Bone marrow (tissue), 2 donors: ENCODE measurements at places on chromosomes 16 and 17.

GRCh38 chr17:48483471-48484131 lies 47.2 kb downstream of the HOXB1 start:
- no peak for DNase-seq

- no peak for DNase-seq
Observed at GRCh38 chr17:40316571-40317344, 7.8 kb downstream of the RARA start.

DNA sequence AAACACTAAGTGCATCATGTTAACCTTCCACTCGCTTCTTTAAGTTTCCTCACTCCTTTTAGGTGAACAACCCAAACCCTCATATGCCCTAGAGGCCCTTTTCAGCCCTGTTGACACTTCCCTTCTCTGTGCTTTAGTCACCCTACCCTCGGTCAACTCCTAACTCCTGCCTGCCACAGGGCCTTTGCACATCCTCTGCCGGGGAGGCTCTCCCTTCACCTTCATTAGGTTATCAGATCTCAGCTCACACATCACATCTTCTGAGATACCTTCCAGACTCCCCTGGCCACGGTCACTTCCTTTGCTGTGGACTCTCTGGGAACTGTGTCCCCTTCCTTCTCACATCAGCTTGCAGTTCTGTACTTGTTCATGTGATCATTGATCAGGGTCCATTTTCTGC lies 574.4 kb downstream of the MAF start:
- DNase-seq = no peak

DNA sequence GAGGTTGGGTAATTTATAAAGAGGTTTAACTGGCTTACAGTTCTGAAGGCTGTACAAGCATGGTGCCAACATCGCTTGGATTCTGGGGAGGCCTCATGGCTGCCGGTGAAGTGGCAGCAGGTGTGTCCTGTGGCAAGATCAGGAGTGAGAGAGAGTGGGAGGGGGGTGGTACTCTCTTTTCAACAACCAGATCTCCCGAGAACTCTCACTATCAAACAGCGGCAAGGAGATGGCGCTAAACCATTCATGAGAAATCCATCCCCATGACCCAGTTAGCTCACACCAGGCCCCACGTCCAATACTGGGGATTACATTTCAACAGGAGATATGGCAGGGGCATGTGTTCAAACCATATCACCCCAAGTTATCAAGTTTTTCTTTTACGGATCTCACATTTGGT lies 44.0 kb upstream of the CBX4 start:
- no peak for DNase-seq

- DNase-seq = no peak
Observed at GRCh38 chr17:51059781-51060180, 60.9 kb downstream of the SPAG9 start.

- DNase-seq = no peak
Observed at GRCh38 chr16:57266531-57267260, 17.8 kb downstream of the PLLP start.

DNA sequence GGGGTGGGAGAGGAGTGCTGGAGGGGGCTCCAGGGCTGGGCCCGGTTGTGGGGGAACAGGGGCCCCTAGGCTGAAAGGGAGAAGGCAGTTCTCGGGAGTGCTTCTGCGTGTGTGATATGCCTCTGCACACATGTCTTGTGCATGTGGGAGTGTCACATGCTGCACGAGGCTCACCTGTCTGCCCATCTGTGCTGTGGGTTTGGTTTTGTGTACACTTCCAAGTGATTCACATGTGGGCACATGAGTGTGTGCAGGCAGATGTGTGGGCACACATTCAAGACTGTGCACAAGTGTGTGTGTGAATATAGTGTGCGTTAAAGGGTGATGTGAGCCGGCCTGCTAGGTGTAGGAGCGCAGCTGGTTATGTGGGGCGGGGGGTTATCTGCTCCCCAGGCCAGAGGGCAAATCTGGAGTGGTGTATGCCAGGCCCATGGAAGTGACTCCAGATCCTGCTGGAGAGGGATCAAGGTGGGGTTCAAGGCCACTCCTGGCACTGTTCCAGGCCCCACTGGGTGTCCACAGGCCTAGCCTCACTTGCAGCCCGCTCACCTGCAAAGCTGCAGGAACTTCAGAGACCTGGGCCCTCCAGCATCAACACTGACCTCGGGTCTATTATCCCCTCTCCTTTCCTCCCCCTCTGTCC lies 3.8 kb upstream of the BAHCC1 start:
- no peak for DNase-seq

DNA sequence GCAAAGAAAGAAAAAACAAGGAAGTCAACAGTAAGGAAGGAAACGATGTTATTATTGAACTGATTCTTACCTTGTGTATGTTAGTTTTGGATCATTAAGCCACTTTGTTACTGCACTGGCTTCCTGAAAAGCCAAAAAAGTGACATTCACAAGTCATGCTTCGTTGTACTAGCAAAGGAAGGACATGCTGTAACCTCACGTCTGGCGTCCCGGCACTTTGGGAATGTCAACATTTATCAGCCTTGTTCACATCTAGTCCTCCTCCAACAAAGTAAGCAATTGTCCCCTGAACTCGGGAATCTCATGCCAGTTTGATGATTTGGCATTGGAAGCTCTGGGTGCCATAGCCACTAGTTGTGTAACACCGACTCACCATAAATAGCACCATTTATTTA lies 731 bp upstream of the MKS1 start:
- DNase-seq = no peak

DNA sequence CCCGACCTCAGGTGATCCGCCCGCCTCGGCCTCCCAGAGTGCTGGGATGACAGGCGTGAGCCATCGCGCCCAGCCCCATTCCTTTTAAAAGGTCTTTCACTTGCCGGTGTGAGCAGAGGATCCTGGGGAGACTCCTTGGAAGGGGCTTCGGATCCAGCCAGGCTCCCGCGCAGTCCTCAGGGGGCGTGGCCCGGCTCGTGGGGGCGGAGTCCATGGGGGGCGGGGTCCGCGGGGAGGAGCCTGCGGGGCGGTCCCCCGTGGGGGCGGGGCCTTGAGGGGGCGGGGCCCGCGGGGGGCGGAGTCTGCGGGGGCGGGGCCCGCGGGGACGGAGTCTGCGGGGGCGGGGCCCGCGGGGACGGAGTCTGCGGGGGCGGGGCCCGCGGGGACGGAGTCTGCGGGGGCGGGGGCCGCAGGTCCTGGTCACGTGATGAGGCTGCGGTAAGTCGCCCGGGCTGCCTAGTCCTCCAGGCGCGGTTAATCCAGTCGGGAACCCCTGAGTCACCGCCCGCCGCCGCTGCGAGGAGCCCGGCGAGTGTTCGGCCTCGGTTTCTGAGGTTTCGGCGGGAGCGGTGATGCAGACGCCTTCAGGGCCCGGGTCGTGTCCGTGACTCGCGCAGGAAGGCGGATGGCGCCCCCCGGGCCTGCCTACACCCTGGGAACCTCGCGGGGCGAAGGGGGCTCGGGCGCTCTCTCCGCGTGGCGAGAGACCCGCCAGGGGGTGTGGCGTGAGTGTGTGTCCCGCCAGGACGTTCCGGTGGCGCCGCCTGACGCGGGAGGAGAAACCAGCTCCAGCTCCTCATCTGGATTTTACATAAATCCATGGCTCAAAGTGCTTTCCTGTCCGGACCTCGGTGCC lies 23.6 kb upstream of the ABR start:
- DNase-seq = no peak

- no peak for DNase-seq
Observed at GRCh38 chr17:73155410-73156165, 9.2 kb upstream of the SSTR2 start.

DNA sequence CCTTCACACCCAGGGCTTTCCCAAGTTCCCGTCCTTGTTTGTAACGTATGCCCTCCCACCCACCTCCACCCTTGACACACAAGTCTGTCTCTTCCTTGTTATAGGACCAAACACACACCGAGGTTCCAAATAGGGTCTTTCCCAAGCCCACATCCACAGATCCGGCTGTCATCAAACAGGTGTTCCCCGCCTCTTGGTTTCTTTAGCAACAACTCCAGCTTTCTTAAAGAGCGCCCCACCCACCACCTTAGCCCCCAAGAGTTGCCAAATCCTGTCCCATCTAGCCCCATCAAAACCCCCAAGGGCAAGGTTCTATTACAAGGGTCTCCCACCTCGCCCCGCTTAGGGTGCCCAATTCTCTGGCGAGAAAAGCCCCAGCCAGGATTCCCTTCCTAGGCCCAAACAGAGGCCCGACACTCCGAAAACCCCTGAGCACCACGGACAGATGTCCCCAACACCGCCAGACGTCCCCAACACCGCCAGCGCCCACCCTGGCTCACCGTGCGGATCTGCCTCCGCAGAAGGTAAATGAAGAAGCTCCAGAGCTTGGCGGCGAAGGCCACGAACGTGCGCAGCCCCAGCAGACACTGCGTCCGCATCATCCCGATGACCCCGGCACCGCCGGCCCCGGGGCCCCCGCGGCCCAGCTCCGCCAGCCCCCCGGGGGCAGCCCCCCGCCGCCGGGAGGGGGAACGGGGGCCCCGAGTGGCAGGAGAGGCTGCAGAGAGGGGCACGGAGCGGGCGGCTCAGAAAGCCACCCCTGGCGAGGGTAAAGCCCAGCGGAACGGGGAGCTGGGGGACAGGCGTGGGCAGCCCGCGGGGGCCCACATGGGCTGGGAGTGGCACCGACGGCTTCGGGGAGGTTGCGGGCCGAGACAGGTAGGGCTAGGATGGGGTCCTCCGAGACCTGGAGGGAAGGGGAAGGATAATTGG lies 573 bp downstream of the CTDNEP1 start:
- DNase-seq = no peak

DNA sequence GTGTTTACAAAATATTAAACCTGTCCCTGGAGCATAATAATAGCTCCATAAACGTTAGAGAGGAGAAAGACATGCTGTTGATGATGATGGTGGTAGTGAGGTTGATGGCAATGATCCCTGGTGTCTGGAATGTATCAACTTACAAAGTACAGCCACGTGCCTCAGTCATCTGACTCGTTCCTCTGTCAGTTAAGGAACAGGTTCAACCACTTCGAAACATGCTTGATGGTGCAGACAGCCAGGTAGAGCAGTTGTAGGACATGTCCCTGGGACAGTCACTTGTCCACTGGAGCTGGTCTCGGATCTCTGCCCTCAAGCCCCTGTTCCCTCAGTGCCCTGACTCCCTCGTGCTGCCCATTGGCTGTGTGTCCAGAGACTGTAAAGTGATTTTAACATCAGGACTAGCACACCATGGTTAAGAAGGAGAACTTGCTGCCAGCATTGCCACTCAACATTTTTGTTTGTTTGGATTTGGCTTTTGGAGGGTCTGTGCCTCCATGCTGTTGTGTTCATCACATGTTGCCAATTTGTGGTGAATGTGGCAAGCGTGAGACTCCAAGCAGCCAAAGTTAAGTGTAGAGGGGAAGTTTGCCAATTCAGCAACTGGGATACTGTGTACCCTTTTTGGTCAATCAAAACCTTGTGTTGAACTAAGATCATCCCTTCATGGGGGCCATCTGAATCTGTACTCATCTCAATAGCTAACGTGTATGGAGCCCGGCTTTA lies 16.3 kb upstream of the SALL1 start:
- no peak for DNase-seq
